ENCODE measurements at places on chromosomes 7 and 10.

GRCh38 chr7:92813390-92814024 lies 22.9 kb downstream of the CDK6 start:
- DNase-seq, result no peak

- DNase-seq, result no peak
Measured at GRCh38 chr10:6490614-6491013, 89.5 kb downstream of the PRKCQ start.

GRCh38 chr7:143399642-143400041 lies 9.0 kb downstream of the EPHA1 start:
- DNase-seq, result no peak

DNA sequence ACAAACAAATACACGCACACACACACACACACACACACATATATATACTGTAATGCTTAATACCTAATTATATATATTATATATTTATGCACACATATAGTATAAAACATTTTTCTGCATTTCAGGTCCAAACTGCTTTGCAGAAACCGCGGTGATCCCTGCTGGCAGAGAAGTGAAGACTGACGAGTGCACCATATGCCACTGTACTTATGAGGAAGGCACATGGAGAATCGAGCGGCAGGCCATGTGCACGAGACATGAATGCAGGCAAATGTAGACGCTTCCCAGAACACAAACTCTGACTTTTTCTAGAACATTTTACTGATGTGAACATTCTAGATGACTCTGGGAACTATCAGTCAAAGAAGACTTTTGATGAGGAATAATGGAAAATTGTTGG lies 138.5 kb downstream of the VWC2 start:
- DNase-seq, result no peak

DNA sequence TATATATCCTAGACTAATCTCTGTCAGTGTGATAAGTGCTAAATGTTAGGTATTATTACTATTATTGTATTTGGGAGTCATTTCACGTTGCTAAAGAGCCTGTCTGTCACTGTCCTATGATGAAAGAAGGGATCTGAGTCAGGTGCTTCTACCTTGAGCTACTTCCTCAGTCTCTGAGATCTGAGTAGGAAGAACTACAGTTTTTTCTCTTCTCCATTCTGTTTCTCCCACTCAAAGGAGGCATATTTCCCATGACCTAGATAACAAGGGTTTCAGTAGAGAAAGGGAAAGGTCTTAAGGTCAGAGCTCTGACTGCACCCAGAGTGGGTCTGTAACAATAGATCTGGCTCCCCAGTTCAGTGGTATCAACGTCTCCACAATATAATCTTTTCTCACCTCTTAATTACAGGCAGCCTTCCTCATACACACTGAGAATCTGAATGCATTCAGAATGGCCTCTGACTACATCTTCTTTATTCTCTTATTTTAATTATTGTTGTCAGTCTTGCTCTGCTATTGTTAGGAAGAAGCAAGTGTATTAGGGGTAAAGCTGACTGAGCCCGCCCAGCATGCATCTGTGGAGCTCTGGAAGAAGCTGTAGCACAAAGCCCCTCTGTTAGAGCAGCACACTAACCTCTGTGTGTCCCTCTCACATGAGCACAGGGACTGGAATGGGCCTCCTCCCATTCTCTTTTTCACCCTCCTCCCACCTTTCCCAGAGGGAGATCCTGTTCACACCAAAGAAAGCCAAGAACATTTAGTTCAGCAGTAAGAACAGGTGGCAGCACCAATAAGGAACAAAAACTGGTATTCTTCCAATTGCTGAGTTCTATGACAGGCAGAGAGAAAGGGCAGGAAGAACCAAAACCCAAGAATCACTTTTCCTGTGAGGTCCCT lies 38.1 kb downstream of the USP54 start:
- no peak for DNase-seq

- no peak for DNase-seq
Measured at GRCh38 chr7:120353171-120353570, 80.2 kb downstream of the KCND2 start.

DNA sequence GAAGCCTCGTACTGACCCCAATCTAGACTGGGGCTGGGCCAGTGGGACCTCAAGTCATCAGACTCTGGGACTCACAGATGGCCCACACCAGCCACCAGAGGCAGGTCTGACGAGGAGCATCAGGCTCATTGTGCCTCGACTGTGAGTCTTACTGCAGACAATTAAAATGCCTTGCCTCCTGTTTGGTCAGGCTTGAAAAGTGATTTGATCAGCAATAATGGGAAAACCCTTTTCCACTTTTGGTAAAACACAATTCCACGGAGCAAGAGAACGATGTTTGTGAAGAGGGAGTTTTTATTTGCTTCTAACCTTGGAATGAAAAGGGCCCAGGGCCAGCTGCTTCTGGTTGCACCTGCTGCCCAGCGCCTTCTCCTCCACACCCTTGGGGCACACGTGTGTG lies 43.9 kb downstream of the C10orf143 start:
- no peak for DNase-seq

GRCh38 chr7:21550076-21550475 lies 7.2 kb downstream of the DNAH11 start:
- DNase-seq, result no peak

GRCh38 chr7:105617280-105618015 lies 36.2 kb upstream of the EFCAB10 start:
- no peak for DNase-seq

DNA sequence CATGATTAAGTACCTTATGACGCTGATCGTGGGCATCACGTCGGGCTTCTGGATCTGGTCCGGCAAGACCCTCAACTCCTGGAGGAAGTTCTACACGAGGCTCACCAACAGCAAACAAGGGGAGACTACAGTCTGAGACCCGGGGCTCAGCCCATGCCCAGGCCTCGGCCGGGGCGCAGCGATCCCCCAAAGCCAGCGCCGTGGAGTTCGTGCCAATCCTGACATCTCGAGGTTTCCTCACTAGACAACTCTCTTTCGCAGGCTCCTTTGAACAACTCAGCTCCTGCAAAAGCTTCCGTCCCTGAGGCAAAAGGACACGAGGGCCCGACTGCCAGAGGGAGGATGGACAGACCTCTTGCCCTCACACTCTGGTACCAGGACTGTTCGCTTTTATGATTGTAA lies 2.5 kb downstream of the FZD1 start:
- DNase-seq, result peak; percentile 35

DNA sequence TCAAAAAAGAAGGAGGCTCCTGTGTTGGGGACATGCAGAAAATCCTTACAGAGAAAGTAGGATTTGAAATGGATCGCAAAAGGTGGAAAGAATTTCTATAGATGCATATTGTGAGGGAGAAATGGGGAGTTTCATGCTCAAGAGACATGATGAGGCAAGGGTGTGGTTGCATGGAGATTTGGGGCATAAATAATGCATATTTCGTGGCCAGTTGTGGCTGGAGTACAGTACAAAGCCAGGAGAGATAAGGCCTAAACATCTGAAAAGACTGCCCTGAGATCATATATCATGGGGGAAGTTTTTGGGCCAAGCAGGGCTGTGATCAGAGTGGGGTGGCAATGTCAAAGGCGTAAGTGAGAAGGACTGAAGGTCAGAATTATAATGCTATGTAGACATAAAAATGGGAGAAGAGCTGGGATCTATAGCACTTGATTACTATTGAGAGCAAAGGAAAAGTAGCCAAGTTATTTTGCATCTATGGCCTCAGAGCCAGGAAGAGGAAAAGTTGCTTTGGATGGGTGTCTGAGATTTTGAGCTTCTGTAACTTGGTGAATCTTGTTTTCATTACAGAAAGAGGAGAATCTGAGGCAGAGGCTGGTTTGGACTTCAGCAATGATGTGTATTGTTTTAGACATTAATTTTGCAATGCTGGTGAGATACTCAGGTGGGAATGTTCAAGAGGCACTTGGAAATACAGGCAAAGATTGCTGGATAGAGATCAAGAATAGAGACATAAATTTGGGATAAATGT lies 166.6 kb downstream of the INHBA start:
- DNase-seq, result no peak

GRCh38 chr7:127813991-127814541 lies 162.1 kb downstream of the SND1 start:
- DNase-seq, result no peak

GRCh38 chr7:1987084-1987535 lies 245.6 kb downstream of the MAD1L1 start:
- DNase-seq, result no peak

- DNase-seq, result no peak
Measured at GRCh38 chr7:4017081-4017480, 665.0 kb upstream of the FOXK1 start.

- no peak for DNase-seq
Measured at GRCh38 chr7:135434047-135434446, 75.9 kb downstream of the CNOT4 start.

DNA sequence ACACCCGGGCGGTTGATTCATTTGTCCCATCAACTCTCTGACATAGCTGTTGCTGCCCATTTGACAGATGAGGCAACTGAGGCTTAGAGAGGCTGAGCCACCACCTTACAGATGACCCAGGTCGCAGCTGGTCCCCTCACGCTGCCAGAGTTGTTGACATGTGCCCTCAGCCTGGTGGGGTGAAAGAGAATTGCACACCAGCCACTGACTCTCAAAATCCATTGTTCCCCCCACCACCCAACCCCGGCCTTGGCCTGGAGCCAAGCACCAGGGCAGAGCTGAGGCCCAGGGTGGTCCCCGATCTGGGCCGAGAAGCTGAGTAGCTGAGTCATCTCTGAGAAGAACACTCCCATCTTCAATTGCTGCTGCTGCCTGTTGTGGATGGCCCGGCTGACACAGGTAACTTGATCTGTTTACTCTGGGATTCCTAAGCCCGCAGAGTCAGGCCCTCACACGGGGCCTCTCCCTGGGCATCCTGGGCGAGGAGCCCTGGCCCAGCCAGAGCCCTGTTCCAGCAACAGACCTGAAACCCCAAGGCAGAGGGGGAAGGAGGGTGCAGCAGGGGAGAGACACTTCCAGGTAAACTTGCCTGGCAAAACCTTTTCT lies 27.5 kb downstream of the PVRIG start:
- DNase-seq, result peak; percentile 77

- peak; percentile 56 for DNase-seq
Measured at GRCh38 chr7:105838627-105839231, 37.7 kb downstream of the ATXN7L1 start.

DNA sequence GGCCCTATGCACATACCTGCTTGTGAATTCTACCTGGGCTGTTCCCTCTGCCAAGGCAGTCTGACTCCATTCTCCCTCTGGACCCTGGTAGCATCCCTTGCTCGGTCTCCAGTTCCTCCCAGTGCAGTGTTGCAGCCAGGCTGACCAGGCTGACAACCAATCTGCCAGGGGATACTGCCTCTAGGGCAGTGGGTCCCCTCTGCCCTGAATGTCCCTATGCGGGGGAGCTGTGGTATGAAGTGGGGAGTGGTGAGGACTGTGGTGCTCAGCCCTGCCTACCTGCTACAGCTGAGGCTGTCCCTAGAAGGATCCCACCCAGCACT lies 48.0 kb upstream of the CAMK2B start:
- no peak for DNase-seq

- no peak for DNase-seq
Measured at GRCh38 chr10:125096975-125097374, 63.4 kb downstream of the CTBP2 start.

- DNase-seq, result peak; percentile 92
Measured at GRCh38 chr7:41005374-41005901, 697.5 kb downstream of the INHBA start.

- DNase-seq, result peak; percentile 86
Measured at GRCh38 chr10:77899080-77899477, 27.5 kb downstream of the DLG5 start.

DNA sequence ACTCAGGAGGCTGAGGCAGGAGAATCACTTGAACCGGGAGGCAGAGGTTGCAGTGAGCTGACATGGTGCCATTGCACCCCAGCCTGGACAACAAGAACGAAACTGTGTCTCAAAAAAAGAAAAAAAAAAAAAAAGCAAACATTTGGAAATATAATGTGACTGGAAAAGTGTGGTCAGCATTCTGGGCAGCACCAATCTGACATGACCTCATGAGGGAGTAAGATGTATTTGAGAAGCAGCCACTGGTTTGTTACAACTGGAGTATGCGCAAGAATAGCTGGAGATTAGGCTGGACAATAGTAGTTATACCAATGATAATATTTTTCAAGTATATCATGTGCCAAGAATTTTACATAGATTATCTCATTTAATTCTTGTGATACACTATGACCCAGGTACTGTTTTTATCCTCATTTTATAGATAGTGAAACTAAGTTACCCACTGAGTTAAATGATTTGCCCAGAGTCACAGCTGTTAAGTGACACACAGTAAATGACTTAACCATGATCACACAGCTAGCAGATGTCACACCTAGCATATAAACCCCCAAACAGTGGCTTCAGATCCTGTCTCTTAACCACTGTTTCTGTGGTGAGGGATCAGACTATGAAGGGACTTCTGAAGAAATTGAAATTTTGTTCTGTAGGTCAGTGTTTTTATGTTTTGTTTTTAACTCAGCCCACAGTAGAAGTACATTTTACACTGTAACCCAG lies 11.1 kb downstream of the MCU start:
- DNase-seq, result peak; percentile 54

DNA sequence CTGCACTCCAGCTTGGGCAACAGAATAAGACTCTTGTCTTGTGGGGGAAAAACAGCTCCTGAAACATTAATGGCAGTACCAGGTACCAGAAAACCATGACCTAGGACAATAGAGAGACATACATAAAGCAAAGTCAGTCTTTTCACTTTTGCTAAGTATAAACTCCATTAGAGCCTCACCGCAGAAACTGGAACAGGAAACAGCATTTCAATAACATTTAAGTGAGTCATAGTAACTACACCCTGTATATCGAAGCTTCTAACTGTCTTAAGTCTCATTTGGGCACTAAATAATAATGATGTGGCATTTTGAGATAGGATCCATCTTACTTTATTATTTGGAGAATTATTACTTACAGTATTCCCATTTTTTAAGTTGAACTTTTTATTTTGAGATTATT lies 517.8 kb upstream of the CELF2 start:
- DNase-seq, result no peak

DNA sequence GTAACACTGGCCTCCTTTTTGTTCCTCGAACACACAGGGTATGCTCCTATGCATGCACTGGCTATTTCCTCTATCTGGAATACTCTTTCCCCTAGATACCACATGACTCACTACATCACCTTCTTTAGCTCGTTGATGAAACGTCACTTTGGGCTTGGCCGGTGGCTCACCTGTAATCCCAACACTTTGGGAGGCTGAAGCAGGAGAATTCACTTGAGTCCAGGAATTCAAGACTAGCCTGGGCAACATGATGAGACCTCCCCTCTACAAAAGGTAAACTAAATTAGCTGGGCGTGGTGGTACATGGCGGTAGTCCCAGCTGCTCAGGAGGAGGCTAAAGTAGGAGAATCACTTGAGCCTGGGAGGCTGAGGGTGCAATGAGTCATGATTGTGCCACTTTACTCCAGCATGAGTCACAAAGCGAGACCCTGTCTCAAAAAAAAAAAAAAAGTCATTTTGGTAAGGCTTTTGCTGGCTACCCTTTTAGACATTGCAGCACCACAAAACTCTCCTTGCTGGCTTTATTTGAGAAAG lies 14.5 kb downstream of the ANKIB1 start:
- peak; percentile 65 for DNase-seq

DNA sequence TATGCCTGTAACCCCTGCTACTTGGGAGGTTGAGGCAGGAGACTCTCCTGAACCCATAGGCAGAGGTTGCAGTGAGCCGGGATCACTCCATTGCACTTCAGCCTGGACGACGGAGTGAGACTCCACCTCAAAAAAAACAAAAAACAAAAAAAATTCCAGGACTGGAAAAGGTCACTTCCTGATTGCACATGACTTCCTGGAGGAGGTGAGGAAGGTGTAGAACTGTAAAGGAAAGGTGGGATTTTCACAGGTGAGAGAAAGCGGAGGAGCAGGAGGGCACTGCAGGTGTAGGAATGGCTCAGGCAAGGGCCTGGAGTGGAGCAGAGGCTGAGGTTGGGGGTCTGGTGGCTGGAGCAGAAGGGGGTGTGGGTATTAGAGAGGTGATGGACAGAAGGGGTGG lies 3.2 kb upstream of the MUC3A start:
- no peak for DNase-seq
